ENCODE measurements at places on chromosomes 2 and 18.

DNA sequence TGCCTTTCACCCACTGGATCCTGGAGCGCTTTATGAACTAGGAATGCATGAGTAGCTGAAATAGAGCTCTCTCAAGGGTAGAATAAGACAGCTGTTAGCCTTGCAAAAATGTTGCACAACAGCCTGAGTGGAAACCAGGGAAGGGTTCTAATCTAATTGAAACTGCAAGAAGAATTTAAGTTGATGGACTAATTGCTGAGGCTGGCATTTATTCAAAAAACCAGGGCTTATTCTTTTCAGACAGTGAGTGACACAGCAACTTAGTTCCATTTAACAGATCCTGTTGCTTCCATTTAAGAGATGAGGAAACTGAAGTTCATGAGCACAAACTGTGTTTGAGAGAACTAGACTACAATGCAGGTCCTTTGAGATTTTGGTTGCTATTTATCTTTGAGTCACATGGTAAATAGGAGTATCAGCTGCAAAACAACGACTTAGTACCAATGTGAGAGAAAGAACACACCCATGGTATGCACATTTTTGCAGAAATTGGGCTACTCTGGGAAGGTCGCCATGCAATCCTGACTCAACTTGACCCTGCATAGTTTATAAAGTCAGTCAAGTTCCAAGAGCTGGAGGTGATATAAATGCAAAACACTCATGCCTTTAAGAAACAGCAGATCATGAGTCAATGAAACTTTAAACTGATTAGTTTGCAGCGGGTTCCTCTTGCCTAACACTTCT, 76.4 kb upstream of the PARD3B start:
- no peak for DNase-seq

GRCh38 chr2:67652679-67653078, 255.5 kb downstream of the ETAA1 start:
- no peak for DNase-seq

- no peak for DNase-seq
Measured at GRCh38 chr2:36502081-36502480, 95.9 kb downstream of the FEZ2 start.

DNA sequence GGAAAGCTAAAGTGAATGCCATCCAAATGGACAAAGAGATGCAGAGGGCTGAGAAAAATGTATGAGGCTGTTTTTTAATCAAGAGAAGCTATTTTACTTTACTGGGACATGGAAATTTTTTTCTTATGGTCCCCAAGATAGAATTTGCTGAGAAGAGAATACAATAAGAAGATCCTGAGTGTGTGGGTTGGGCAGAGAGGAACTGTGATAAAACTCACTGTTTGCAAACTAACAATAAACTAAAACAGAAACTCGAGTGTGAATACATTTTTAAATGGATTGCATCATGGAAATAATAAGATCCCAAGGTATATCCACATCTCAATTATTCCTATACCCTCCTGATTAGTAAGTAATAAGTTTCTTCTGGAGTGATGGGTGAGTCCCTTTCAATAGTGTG, 4.4 kb downstream of the NEB start:
- DNase-seq = no peak

- DNase-seq = no peak
Measured at GRCh38 chr18:49812286-49813068, 856 bp downstream of the ACAA2 start.

DNA sequence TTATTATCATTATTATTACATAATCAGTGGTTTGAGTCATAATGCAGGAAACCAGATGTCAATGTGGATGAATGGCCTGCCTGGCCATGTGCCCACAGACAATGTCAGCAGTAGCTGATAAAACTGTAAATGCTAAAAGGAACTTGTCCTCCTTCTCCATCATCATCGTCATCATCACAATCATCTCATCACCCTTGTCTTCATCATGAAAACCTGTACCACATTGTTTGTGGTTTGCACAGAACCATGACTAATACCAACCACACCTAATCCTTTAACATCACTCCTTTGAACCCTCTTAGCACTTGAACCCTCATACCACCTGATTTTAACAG, 96.0 kb downstream of the HNMT start:
- DNase-seq = no peak

DNA sequence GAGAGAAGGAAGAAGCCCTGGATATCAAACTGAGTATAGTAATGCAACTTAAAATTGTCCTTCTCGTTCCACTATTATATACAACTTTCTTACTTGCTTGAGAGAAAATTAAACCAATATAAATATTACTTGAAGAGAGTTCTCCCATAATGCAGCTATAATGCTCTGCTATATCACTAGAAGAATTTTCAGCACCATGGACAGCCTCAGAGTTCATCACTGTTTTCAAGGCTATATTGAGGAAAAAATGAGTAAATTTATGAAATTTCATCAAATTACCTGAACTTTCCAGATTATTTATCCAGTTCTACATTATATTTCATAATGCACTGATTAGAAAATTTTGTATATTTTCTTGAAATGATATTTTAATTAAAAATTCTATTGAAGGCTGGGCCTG, 1053.5 kb upstream of the FAM98A start:
- DNase-seq = no peak
